ENCODE measurements at places on chromosomes 1 and 21.

DNA sequence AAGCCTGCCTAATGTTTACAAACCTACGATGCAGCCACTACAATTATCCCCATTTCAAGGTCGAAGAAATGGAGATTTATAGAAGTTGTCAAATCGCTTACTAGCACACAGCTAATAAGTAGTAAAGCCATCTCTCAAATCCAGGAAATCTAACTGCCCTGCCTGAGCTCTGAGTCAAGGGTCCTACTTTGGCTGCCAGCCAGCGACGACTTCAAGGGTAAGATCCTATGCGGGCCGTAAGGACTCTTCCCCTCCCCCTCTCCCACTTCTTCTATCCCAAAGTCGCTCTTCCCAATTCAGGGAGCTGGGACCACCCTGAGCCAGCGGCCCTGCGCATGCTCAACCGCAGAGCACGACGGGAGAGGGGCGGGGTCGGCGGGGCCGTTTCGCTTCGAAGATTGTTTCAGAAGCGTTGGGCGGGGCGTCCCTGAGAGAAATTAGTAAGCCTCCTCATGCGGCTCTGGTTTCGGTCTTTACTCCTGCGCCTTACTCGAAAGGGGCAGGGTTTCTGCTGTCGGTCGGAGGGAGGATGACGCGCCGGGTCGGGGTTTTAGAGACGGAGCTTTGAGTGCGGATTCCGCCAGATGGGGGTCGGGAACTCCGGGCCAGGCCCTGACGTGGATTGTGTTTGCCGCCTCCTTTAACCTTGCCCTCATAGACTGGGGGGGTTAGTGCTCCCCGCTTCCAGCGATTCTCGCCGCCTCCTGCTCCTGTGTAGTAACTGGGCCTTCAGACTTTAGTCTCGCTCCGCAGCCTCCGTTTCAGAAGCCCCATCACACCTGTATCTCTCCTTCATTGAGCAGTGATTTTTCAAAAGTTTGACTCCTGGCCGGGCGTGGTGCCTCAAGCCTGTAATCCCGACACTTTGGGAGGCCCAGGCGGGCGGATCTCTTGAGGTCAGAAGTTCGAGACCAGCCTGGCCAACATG, at the start of gene ZMYM1:
Gene ZMYM1 (plus strand): TSS at position 383 of the 928 bp plus-strand sequence. CDS start 14,603 bp downstream, outside the sequence.
- ATAC-seq, result peak; percentile 91

DNA sequence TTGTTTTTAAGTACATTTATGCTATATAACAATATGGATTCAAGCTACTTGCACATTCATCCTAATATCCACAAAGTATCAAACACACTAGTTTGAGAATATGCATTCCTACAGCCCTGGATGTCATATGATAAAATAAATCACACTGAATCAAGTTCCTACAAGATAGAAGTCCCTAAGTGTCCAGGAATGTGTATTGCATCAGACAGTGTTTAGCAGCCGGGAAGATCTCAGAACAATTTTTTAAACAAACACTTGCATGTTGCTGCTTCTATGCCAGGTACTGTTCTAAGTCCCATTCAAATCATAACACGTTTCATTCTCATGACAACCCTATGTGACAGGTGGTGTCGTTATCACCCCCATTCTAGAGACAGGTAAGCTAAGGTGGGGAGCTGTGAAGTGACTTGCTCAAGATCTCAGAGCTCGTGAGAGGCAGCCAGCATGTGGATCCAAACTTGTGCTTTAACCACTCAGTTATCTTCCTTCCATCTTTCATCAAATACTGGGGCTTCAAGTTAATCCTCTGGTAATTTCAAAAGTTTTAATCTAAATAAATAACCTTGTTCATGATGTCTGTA, 68.3 kb upstream of the KIF26B start:
- no peak for ATAC-seq

DNA sequence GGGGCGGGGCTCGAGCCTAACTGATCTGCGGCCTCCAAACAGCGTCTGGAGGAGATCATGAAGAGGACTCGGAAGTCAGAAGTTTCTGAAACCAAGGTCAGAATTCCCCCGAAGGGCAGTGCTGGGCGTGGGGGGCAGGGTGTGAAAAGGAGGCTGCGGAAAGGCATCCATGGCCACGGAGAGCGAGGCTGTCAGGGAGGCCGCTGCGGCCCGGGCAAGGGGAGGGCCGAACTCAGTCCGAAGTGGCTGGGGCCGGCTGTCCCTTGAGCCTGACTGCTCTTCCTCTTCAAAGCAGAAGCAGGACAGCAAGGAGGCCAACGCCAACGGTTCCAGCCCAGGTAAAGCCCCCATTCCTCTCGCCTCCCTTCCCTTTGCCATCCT, 23.2 kb downstream of the MAP7D1 start:
- ATAC-seq, result no peak

GRCh38 chr1:225533238-225533637, 105.4 kb upstream of the LBR start:
- no peak for ATAC-seq

DNA sequence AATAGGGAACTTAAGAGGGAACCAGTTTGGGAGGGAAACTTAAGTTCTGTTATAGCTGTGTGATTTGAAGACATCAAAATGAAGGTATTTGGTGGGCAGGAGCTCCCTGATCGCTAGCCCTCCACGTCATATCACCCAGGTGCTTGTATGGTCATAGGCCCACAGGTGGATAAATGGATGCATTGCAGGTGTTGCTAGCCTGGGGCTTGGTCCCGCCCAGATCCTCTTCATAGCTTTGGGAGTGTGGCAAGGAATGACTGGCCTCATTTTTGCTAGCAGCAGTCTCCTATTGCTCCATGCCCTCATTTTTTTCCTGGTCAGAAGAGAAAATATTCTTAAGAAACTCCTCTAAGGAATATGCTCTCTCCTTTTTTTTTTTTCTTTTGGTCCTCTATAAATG, 11.3 kb downstream of the GNPAT start:
- ATAC-seq, result no peak

DNA sequence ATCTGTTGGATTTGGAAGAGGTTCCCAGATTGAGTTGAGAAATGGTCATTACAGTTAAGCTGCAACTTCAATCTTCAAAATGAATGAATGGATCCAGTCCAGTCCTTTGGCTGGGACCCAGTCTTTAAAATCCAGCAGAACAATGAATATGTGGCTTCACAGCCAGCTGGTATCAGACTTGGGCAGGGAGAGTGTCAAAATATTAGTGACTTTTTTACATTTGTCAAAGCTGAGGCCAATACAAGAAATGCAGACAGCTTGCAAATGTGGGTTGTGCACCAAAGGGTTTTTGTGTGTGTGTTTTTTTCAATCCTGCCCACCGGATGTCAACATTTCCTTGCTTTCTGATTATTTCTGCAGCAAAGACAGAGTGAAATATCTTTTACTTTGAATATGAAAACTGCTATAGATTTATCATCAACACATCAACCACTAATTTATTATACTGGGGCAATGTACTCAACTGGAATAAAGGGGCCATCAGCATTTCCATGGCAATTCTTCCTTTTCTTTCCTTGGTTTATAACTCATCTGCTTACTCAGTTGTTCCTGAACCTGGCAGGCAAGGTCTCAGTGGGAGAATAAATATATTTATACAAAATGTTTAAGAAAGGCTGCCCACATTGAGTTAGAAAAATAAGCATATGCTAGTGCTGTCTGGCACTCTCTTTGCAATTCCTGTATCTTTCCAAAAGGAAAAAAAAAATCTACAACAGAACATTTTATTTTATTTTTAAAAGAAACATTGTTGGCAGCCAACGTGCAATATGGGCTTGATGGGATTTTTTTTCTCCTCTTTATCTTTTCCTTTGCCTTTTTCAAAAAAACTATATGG, 491.6 kb upstream of the C1orf87 start:
- ATAC-seq, result no peak

DNA sequence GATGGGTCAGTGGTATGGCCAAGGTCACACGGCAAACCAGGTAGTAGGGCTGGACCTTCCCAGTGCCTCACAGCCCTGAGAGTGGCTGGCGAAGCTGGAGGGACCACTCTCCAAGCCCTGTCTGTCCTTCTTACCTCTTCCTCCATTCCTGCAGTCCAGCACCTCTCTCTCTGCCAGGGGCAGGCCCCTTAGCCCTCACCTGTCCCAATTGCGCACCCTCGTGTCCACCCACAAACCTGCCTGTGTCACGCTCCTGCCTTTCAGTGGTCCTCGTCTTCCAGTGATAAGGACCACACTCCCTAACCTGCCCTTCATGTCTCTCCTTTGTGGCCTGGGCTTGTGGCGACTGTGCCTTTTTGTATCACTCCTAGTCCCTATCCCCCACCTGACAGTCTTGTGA, 3.4 kb downstream of the PODN start:
- no peak for ATAC-seq

DNA sequence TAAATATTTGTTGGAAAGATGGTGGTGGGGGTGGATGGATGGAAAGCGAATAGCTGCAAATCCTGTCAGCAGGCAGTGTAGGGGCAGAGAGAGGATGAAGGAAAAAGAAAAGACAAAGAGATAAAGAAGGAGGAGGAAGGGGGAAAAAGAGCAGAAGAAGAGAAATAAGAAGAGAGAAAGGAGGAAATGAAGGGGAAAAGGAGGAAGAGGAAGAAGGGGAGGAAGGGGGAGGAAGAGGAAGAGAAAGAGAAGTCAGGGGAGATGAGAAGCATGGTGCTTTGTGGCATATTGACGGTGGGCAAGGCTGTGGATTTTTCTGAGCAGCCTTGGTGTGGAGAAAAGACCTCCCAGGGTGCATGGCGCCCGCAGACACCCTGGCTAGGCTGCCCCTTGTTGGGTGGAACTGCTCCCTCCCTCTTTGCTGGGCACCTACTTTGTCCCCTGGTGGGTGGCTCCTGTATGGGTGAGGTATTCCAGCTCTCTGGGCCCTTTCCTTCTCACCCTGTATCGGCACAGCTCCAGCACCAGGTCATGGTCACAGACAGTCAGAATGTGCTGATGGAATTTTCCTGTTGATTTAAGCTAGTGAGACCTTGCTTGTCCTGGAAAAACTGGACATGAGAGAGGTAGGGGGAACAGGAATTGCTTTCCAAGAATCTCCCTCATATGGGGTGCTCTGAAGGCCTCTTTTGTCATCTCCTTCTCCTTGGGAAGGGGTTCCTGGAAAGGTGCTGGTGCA, 45.7 kb upstream of the TLR5 start:
- ATAC-seq, result no peak

- no peak for ATAC-seq
These were observed 16.4 kb upstream of the USP25 start for GRCh38 chr21:15713412-15713811.

GRCh38 chr1:18932387-18932786, 24.1 kb downstream of the IFFO2 start:
- ATAC-seq, result no peak

GRCh38 chr1:231896806-231897205, 270.2 kb downstream of the DISC1 start:
- ATAC-seq, result no peak

- ATAC-seq, result no peak
These were observed 258.7 kb downstream of the AGBL4 start for GRCh38 chr1:49765034-49765433.

- no peak for ATAC-seq
These were observed 61.8 kb upstream of the CD1D start for GRCh38 chr1:158118713-158119402.

DNA sequence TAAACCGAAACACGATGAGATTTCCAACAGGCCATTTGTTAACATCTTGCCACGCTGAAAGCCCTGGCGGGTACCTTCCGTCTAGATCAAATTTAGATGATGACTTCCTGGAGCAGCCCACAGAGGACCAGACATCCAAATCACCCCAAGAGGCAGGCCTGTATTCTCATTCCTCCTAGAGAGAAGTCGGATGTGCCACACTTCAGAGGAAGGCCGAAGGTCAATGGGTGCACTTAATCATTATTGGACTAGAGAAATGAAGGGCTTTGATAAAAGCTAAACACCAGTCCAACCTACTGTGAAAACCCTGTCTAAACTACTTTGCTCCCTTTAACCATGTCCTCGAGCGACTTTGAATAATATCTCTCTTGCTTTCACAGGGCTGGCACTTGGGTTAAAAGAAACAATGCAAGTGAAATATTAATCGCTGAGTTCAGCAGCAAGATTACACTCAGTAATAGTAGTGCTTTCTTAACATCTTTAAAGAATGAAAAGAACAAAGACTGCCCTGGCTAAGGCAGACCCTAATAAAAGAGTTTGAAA, 76.5 kb downstream of the BCAR3 start:
- no peak for ATAC-seq

DNA sequence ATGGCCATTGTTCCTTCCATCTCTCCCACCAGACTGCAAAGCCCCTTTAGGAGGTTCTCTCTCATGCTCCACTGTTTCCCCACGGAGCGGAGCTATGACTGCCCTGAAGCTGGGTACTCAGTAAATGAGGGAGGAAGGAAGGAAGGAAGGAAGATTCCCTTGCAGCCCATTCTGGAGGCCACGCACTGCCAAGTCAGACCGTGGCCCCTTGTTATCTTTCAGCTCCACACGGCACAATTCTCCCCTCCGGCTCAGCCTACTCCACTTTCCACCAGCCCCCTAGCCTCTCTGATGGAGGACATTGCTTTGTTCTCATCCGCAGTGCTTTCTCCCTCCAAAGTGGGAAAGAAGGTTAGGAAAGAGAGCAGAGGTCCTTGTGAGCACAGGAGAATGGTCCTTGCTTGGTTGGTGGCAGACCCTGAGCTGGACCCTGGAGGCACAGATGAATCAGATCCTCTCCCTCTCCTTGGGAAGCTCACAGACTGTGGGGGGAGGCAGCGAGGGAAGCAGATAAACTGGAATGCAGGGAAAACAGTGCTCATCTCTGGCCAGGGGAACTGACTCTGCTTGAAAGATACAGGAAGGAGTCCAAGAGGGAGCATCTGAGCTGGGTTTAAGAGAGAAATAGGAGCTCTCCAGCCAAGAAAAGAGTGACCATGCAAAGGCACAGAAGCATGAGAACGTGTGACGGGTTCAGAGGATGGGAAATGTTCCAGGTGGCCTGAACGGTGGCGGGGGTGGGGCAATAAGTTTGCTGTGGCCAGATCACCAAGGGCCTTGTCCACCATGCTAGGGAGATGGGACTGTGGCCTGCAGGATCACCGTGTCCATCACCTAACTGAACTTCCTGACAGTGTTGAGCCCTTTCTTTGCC, 52.6 kb downstream of the GLIS1 start:
- ATAC-seq, result no peak

GRCh38 chr1:4512636-4513035, 141.8 kb upstream of the AJAP1 start:
- peak; percentile 35 for ATAC-seq

- ATAC-seq, result no peak
These were observed 9.7 kb upstream of the CGN start for GRCh38 chr1:151501474-151501873.

DNA sequence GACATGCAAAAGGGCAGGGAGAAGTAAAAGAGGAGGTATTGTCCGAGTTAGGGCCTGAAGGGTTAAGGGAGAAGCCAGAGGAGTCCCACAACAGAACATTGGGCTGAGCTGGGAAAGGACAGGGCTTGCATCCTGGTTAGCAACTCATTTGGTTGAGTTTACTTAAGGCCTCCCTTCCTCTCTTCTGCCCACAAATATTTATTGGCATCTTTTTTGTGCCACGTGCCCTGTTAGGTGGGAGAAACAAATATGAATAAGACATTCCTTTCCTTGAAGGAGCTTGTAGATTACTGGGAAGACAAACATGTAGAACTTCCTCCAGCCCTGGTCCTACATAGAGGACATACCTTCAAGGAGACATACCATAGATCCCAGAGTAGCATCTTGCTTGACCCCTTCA, 53.0 kb upstream of the PRELP start:
- ATAC-seq, result no peak

Measured in gastroesophageal sphincter (tissue), 4 donors.